Activated CD4-positive, alpha-beta T cell treated with anti-CD3 and anti-CD28 coated beads, Interleukin-2, amount 10 ng/mL, durations not matched to agents 7 days and 5 days (primary cell): ENCODE measurements at places on chromosomes 6 and 20. TPM values are rescaled to one million over a fixed set of nuclear protein-coding genes. Genes with fewer than 3 reads are reported as not detected.

Gene HLA-DQB2
- total RNA-seq = 1.3 TPM

DNA sequence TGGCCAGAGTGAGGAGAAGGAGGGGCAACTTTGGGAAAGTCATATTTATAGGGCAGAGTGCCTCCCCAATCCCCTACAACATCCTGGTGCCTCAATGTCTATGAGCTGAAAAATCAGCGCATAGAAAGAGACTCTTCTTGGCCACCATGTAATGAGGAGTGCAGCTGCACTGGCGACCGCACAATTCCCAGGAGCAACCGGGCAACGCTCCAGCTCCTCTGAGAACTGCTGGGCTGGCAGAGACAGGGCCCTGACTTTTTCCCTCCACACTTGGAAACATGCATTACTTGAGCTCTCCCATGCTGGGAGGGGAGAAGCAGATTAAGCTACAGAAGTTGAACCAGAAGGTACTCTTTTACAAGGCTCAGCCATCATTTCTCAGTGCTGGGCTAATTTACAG is 31.4 kb upstream of the MARCKS start:
- peaks cover 6% of the 10 kb centered on the region for H3K27me3 ChIP-seq
- no peak overlapping the region for H3K27ac ChIP-seq
- no peaks in the 10 kb centered on the region for H3K4me1 ChIP-seq
- no peaks in the 10 kb centered on the region for H3K36me3 ChIP-seq
- DNase-seq = no peak
- no peak overlapping the region for H3K4me3 ChIP-seq

Gene SLC16A10
- 3.2 TPM for total RNA-seq

Gene RUNX2
- 13.2 TPM for total RNA-seq

DNA sequence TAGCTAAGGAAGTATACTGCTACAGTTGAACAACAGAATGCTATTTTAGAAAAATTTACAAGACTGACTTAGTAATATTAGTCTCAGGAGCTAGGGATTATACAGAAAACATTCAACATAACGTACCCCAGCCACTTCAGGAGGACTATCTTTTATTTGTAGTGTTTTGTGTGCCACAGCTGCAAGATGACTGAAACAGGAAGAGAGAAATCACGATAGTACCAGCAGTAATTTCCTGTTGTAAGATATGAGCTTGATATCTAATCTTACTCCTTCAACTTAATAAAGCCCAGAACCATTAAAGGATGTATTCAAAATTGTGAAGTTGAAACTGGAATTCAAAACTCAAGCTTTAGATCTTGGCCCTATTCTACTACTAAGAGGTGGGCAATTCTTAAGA is 42.1 kb downstream of the SLC35A1 start:
- no peaks in the 10 kb centered on the region for H3K27me3 ChIP-seq
- DNase-seq = no peak
- no peak overlapping the region for H3K4me3 ChIP-seq
- H3K4me1 ChIP-seq = peaks cover 12% of the 10 kb centered on the region
- peak overlapping the region; percentile 27 for H3K27ac ChIP-seq
- H3K36me3 ChIP-seq = peaks cover 49% of the 10 kb centered on the region

DNA sequence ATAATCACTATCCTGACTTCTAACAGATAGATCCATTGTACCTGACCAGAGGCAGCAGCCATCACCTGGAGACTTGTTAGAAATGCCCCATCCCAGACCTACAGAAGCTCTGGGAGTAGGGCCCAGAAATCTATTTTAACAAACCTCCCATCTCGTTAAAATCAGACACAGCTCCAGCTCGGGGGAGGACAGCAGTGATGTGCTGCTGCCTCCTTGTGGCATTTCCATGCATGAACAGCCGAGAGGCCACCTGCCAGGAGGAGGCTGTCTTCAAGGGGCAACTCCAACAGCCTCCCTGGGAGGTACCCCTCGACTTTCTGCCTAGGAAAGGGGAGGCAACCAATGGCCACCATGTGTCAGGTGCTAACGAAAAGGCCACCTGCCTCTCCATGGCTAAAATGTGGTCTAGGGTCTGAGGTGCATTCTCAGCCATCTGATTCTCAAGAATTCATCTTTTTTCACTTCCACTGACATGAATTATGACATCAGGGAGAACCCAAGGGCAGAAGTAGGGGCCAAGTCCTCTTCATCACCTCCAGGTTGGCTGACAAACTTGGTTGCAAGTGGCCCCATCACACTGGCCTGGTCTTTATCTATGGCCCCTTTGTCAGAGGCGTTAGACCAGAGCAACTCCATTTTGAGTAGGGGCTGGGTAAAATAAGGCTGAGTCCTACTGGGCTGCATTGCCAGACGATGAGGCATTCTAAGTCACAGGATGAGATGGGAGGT is 12.2 kb upstream of the KCNK15 start:
- no peak overlapping the region for H3K4me3 ChIP-seq
- H3K27ac ChIP-seq = no peak overlapping the region
- peak; percentile 74 for DNase-seq
- no peaks in the 10 kb centered on the region for H3K27me3 ChIP-seq
- peaks cover 36% of the 10 kb centered on the region for H3K4me1 ChIP-seq

DNA sequence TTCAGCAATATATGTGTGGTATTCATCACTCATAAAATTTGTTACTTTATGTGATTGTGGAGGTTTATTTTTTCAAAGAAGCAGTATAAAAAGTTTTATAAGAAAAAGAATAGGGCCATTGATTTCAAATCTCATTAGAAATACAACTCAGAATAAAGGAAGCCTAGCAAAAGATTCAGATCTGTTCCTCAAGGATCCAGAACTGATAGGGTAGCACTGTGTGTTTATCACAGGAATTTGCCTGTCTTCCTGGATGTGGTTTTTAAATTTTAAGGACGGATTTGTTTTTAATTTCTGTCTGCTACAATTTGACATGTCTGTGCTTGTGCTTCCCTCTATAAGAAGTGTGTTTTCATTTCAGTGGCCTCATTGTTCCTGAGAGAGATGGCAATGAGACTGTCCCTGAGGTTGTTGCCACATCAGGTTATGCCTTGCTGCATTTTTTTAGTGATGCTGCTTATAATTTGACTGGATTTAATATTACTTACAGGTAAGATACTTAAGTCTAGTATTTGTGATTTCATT is 74.6 kb downstream of the ATRN start:
- H3K36me3 ChIP-seq = peaks cover 2% of the 10 kb centered on the region
- H3K27ac ChIP-seq = no peak overlapping the region
- no peaks in the 10 kb centered on the region for H3K4me1 ChIP-seq
- no peaks in the 10 kb centered on the region for H3K27me3 ChIP-seq
- no peak overlapping the region for H3K4me3 ChIP-seq

DNA sequence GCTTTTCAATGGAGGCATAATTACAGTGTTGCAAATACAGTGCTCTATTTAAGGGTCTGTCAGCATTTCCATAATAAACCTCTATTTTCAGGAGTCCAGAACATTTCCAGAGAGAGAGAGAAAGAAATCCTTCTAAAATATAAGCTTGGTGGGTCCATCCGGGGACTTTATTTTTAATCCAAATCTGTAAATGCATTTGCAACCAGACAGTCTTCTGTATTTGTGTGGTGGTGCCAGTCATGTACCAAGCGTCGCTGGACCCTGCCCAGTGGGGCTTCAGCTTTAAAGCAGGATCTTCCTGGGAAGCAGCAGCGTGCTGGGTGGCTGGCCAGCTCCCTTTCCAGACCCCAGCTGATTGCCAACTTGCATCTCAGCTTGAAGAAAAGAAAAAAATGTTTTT is 256.5 kb upstream of the SUPT3H start:
- no peaks in the 10 kb centered on the region for H3K27me3 ChIP-seq
- no peaks in the 10 kb centered on the region for H3K36me3 ChIP-seq
- no peak for DNase-seq
- no peak overlapping the region for H3K27ac ChIP-seq
- H3K4me3 ChIP-seq = no peak overlapping the region

Gene PNPLA1
- not detected for total RNA-seq

Gene OVOL2
- not detected for total RNA-seq

Gene OSBPL2
- total RNA-seq = 30.9 TPM

GRCh38 chr20:62215991-62216635 is 4.0 kb downstream of the HRH3 start:
- no peak overlapping the region for H3K27ac ChIP-seq
- H3K4me3 ChIP-seq = no peak overlapping the region
- H3K36me3 ChIP-seq = no peaks in the 10 kb centered on the region
- no peak for DNase-seq
- peaks cover 2% of the 10 kb centered on the region for H3K4me1 ChIP-seq

Gene FAM83C
- total RNA-seq = not detected

DNA sequence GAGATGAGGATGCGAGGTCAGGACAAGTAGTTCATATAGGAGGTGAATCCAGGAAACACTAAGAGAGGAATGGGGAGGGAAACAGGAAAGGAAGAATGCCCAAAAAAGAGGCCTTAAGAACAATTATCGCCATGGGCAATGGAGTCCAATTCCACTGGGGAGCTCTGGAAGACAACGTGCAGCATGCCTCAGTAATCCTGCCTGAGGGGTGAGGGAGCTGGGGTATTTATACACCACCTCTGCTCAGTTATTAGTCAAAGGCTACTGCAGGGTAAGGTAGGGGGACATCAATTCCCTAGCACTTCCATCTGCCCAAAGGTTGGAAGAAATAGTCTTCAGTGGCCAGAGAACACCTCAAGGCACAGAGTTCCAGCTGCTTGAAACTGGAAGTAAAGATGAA is 96.4 kb downstream of the ZNF217 start:
- H3K36me3 ChIP-seq = no peaks in the 10 kb centered on the region
- no peaks in the 10 kb centered on the region for H3K27me3 ChIP-seq
- no peak overlapping the region for H3K27ac ChIP-seq
- no peak for DNase-seq

- H3K4me3 ChIP-seq = no peak overlapping the region
- H3K4me1 ChIP-seq = no peaks in the 10 kb centered on the region
- no peak overlapping the region for H3K27ac ChIP-seq
- H3K36me3 ChIP-seq = no peaks in the 10 kb centered on the region
- H3K27me3 ChIP-seq = peaks cover 2% of the 10 kb centered on the region
- DNase-seq = no peak
Observed at GRCh38 chr6:129523816-129524215, 186.2 kb downstream of the ARHGAP18 start.

Gene BPIFA1
- total RNA-seq = not detected

Gene PBOV1
- not detected for total RNA-seq

GRCh38 chr6:169266261-169266660 is 12.6 kb upstream of the THBS2 start:
- no peaks in the 10 kb centered on the region for H3K36me3 ChIP-seq
- H3K4me1 ChIP-seq = no peaks in the 10 kb centered on the region
- no peak overlapping the region for H3K27ac ChIP-seq
- no peak for DNase-seq
- peaks cover 8% of the 10 kb centered on the region for H3K27me3 ChIP-seq
- H3K4me3 ChIP-seq = no peak overlapping the region

Gene TMEM244
- not detected for total RNA-seq

DNA sequence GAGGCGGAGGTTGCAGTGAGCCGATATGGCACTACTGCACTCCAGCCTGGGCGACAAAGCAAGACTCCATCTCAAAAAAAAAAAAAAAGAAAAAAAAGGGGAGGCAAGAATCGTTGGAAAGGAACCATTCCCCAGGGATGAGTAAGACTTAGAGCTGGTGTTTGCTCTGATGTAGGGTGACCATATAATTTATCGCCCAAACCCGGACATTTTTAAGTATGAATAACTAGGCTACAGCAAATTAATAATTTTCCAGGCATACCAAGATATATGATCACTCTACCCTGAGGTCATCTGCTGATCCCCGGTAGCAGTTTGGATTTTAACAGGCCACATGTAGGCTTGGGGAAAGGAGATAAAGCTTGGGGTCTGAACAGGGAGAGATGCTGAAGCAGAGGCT is 260.9 kb downstream of the BTBD9 start:
- H3K36me3 ChIP-seq = no peaks in the 10 kb centered on the region
- H3K27me3 ChIP-seq = no peaks in the 10 kb centered on the region
- H3K27ac ChIP-seq = no peak overlapping the region
- no peak overlapping the region for H3K4me3 ChIP-seq
- no peak for DNase-seq

- no peak for DNase-seq
- H3K4me3 ChIP-seq = no peak overlapping the region
- no peaks in the 10 kb centered on the region for H3K27me3 ChIP-seq
- no peak overlapping the region for H3K27ac ChIP-seq
- no peaks in the 10 kb centered on the region for H3K36me3 ChIP-seq
Observed at GRCh38 chr6:161406646-161407045, 132.8 kb upstream of the AGPAT4 start.

GRCh38 chr20:10663756-10664155 is 10.0 kb downstream of the JAG1 start:
- peaks cover 44% of the 10 kb centered on the region for H3K27me3 ChIP-seq
- DNase-seq = no peak
- no peak overlapping the region for H3K4me3 ChIP-seq
- H3K27ac ChIP-seq = no peak overlapping the region

Gene SAMD10
- total RNA-seq = 16.3 TPM

DNA sequence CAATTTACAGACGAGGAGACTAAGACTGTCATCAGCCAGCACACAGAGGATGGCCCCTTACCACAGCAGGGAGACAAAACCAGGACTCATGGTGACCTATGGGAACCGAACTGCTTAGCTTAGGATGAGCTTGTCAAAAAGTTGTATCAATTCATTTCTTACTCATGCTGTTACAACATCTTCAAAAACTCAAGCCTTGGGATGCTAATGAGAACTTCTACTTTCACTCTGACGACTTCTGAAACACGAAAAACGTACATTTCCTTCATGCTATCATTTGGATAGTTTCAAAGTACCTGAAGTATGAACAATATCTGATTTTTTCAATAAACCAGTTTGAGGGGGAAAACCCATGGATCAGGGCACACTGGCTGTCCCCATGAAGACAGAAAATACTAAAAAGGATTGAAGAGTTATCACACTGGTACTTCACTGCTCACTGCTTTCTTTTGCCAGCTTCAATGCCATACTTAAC is 31.9 kb downstream of the HIVEP2 start:
- H3K27ac ChIP-seq = peak overlapping the region; percentile 99
- H3K27me3 ChIP-seq = no peaks in the 10 kb centered on the region
- H3K4me3 ChIP-seq = peak overlapping the region; percentile 77
- peaks cover 80% of the 10 kb centered on the region for H3K4me1 ChIP-seq
- no peak for DNase-seq
- H3K36me3 ChIP-seq = peaks cover 44% of the 10 kb centered on the region

DNA sequence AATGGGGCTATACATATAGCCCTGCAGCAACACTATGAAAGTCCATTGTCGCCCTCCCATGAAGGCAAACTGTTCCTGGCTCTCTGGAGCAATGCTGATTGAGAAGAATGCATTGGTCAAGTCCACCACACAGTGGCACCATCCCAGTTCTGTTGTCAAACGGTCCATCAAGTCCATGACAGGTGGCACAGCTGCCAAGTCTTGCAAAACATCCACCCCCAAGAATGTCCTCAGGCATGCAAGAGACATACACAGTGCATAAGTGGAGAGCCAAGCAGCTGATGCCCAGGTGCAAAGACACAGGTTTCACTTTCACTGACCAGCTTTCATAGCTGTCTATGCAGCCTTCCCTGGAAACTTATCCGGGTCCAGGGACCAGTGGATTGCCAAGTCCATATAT is 17.5 kb downstream of the ZNF391 start:
- DNase-seq = no peak
- H3K4me1 ChIP-seq = no peaks in the 10 kb centered on the region
- no peaks in the 10 kb centered on the region for H3K27me3 ChIP-seq
- H3K27ac ChIP-seq = no peak overlapping the region
- no peak overlapping the region for H3K4me3 ChIP-seq
- peaks cover 7% of the 10 kb centered on the region for H3K36me3 ChIP-seq
